ENCODE measurements at places on chromosomes 7 and 10.

- no peaks in the 10 kb centered on the region for H3K36me3 ChIP-seq
- H3K4me1 ChIP-seq, result no peaks in the 10 kb centered on the region
- no peak overlapping the region for H3K27ac ChIP-seq
- H3K27me3 ChIP-seq, result no peaks in the 10 kb centered on the region
- H3K4me3 ChIP-seq, result no peak overlapping the region
Observed at GRCh38 chr10:126124668-126125349, 228.4 kb downstream of the FANK1 start.

DNA sequence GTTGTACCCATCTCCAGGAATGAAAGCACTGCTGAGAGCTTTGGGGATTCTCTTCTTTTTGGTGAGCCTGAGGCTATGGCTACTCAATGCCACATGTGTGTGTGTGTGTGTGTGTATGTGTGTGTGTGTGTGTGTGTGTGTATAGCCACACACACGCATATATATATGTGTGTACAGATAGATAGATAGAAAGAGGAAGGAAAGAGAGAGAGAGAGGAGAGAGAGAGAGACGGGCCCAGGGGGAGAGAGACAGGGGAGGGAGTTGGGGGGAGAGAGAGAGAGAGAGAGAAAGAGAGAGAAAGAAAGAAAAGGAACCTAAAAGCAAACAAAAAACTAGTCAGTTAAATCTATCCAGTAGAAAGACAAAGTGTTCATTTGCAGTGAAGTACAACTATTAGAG, 8.3 kb downstream of the SLC13A4 start:
- H3K27ac ChIP-seq, result no peak overlapping the region
- no peaks in the 10 kb centered on the region for H3K27me3 ChIP-seq
- H3K36me3 ChIP-seq, result no peaks in the 10 kb centered on the region
- H3K4me3 ChIP-seq, result no peak overlapping the region

DNA sequence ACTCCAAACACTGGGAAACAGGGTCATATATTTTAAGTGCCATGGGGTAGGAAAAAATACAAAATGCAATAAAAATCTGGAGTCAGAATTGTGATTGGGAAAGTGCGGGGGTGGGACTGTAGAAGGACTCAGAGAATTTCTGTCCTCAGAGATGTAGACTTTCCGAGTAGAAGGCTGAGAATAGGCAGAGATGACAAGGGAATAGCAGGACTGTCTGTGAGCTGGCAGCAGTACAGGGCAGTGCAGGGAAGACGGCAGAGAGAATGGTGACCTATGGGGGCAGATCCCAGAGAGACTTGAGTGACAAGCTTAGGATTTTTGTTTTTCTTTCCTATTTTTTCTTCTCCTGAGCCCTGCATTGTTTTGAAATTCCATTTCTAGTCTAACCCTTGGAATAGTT, 127.6 kb downstream of the SLC16A9 start:
- H3K36me3 ChIP-seq, result no peaks in the 10 kb centered on the region
- H3K27me3 ChIP-seq, result no peaks in the 10 kb centered on the region
- no peak overlapping the region for H3K4me3 ChIP-seq
- no peak overlapping the region for H3K27ac ChIP-seq

- H3K36me3 ChIP-seq, result no peaks in the 10 kb centered on the region
- no peak overlapping the region for H3K27ac ChIP-seq
- DNase-seq, result no peak
- H3K4me3 ChIP-seq, result no peak overlapping the region
- no peaks in the 10 kb centered on the region for H3K4me1 ChIP-seq
Observed at GRCh38 chr7:122764902-122765301, 62.2 kb upstream of the RNF148 start.

DNA sequence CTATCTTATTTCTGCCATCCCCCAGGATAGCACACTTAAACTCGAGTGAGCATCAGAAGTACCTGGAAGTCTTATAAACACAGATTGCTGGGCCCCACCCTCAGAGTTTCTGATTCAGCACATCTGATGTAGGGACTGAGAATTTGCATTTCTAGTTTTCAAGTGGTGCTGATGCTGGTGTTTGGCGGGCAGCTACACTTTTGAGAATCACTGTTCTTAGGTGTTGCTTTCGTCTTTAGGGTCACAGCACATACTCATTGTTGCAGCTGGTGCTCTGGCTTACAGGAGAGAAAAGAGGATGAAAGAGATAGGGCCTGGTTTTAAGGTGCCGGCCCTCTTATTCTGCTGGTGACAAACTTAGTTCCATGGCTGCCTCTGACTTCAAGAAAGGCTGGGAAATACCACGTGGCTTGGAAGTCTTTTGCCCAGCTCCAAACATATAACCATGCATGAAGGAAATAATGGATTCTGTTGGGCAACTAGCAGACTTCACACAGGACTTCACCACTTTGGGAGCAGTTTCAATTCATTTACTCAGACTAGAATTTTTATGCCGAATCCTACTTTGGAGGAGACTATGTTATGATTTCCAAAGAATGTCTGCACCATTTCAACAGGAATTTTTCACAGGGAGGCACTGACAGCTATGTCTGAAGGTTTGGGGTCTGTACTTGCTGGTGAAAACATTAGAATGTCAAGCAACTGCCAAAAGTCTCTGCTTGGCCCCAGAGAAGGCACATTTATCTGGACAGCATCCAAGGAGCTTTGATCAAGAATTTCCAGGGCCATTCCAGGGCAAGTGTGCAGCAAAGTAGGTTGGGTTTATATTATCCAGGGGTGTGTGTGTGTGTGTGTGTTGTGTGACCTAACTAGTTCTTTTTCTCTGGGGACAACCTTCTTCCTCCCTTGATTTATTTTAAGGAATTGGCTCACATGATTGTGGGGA, 6.9 kb upstream of the MINDY4 start:
- H3K4me3 ChIP-seq, result no peak overlapping the region
- no peak for DNase-seq
- H3K4me1 ChIP-seq, result no peaks in the 10 kb centered on the region
- H3K36me3 ChIP-seq, result no peaks in the 10 kb centered on the region
- no peak overlapping the region for H3K27ac ChIP-seq

GRCh38 chr7:110386913-110387312, 704.0 kb upstream of the LRRN3 start:
- H3K27me3 ChIP-seq, result no peaks in the 10 kb centered on the region
- H3K27ac ChIP-seq, result no peak overlapping the region
- no peak for DNase-seq
- H3K36me3 ChIP-seq, result no peaks in the 10 kb centered on the region
- H3K4me3 ChIP-seq, result no peak overlapping the region
- H3K4me1 ChIP-seq, result no peaks in the 10 kb centered on the region

- H3K4me1 ChIP-seq, result no peaks in the 10 kb centered on the region
- DNase-seq, result no peak
- no peaks in the 10 kb centered on the region for H3K36me3 ChIP-seq
- no peak overlapping the region for H3K4me3 ChIP-seq
Observed at GRCh38 chr7:142964502-142965246, 2.5 kb upstream of the KEL start.

DNA sequence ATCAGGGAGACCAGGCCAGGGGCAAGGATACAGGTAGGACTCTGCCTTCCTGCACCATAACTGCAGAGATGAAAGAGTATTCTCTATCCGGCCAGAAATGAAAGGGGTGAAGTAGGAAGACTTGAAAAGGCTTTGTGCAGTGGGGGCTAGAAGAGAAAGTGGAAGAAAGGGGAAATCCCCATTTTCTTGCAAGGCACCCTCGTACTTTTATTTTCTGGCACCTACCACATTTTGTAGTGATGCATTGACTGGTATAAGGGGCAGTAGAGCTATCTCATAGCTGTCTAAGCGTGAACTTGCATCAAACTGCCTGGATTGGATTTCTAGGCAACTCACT, 752 bp upstream of the CAMK2G start:
- H3K4me3 ChIP-seq, result peak overlapping the region; percentile 78
- DNase-seq, result no peak
- no peaks in the 10 kb centered on the region for H3K36me3 ChIP-seq
- H3K27me3 ChIP-seq, result no peaks in the 10 kb centered on the region
- peak overlapping the region; percentile 12 for H3K27ac ChIP-seq

GRCh38 chr10:114879541-114880158, 58.1 kb downstream of the FHIP2A start:
- H3K36me3 ChIP-seq, result no peaks in the 10 kb centered on the region
- H3K27me3 ChIP-seq, result no peaks in the 10 kb centered on the region
- peak overlapping the region; percentile 14 for H3K4me3 ChIP-seq

- H3K27me3 ChIP-seq, result peaks cover 31% of the 10 kb centered on the region
- no peaks in the 10 kb centered on the region for H3K36me3 ChIP-seq
- peak overlapping the region; percentile 80 for H3K27ac ChIP-seq
- peak overlapping the region; percentile 36 for H3K4me3 ChIP-seq
Observed at GRCh38 chr7:27100694-27101170, 1.8 kb downstream of the HOXA2 start.

DNA sequence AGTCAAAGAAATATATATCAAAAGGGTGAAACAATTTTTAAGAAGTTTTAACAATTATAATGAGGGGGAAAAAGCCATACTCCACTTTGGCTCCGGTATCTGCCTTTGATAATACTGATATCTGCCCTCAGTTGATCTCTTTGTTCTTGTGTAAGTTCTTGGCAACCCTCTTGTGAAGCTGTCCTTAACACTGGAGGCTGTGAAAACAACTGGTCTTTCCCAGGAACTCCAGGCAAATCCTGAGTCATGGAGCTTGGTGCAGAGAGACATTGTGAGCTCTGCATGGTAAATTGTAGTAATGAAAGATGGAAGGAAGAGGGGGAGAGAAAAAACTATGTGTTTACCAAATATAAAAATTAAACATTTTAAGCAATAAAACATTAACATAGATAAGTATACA, 11.9 kb upstream of the ERVW-1 start:
- H3K27ac ChIP-seq, result no peak overlapping the region
- H3K4me1 ChIP-seq, result no peaks in the 10 kb centered on the region
- no peak for DNase-seq
- H3K27me3 ChIP-seq, result no peaks in the 10 kb centered on the region
- H3K4me3 ChIP-seq, result no peak overlapping the region

DNA sequence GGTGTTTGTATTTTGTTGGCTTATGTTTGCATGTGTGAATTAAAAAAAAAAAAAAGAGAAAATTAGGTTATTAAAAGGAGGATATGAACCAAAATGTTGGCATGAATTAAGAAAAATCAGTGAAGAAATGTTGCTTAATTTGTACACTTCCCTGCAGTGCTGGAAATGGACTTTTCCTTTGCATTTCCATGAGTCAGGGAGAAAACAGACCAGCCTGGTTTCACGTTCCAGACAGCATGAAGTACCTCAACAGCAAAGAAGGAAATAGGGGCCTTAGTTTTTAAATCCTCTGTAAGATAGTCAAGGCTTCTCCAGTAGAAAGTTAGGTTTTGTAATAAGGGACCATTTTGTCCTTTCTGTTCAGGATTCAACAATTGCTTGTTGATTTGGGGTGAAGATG, 159.7 kb downstream of the CELF2 start:
- no peak for DNase-seq
- no peaks in the 10 kb centered on the region for H3K27me3 ChIP-seq
- no peak overlapping the region for H3K27ac ChIP-seq
- no peaks in the 10 kb centered on the region for H3K4me1 ChIP-seq
- H3K4me3 ChIP-seq, result no peak overlapping the region

DNA sequence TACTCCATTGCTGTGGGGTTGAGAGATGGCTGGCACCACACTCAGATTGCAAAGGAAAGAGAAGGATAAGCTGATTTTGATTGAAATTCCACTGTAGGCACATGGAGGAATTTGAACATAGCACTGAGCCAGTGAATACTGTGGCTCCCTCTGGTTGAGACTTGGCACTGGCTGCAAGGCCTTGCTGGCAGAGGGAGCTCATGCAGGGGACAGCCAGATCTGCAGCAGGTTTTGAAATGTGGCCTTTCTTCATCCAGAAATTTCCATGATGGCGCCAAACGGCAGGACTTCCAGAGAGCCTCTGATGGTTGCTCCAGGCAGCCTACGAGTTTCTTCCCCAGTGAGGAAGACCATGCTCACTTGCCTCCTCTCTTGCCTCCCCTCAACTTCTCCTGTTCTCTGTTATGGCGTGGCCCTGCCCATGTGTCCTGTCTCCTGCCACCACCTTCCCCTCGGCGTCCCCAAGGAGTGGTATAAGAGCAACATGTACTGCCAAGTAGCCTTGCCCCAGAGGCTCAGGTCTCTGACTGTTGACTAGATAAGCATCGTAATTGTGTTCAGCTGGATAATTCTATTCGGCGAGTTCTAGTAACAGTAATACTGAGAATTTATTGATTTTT, 265.6 kb downstream of the CCDC3 start:
- H3K36me3 ChIP-seq, result no peaks in the 10 kb centered on the region
- no peaks in the 10 kb centered on the region for H3K4me1 ChIP-seq
- H3K27me3 ChIP-seq, result no peaks in the 10 kb centered on the region
- no peak overlapping the region for H3K27ac ChIP-seq
- no peak overlapping the region for H3K4me3 ChIP-seq

GRCh38 chr10:11180228-11180627, 162.6 kb downstream of the CELF2 start:
- H3K4me3 ChIP-seq, result no peak overlapping the region
- H3K36me3 ChIP-seq, result no peaks in the 10 kb centered on the region
- no peak overlapping the region for H3K27ac ChIP-seq
- H3K27me3 ChIP-seq, result no peaks in the 10 kb centered on the region

Measured in right lobe of liver (tissue), 6 donors.